ENCODE measurements at places on chromosomes 16 and 17. TPM values are rescaled to one million over a fixed set of nuclear protein-coding genes. Genes with fewer than 3 reads are reported as not detected.

- H3K27ac ChIP-seq: no peak overlapping the region
- no peaks in the 10 kb centered on the region for H3K27me3 ChIP-seq
Measured at GRCh38 chr16:25950586-25951281, 259.0 kb downstream of the HS3ST4 start.

- H3K36me3 ChIP-seq: no peaks in the 10 kb centered on the region
- no peak for DNase-seq
- H3K4me1 ChIP-seq: peaks cover 18% of the 10 kb centered on the region
- no peaks in the 10 kb centered on the region for H3K27me3 ChIP-seq
Measured at GRCh38 chr17:80717720-80718083, 173.1 kb downstream of the RPTOR start.

- DNase-seq: no peak
- no peak overlapping the region for H3K4me3 ChIP-seq
- peaks cover 14% of the 10 kb centered on the region for H3K4me1 ChIP-seq
- H3K27ac ChIP-seq: no peak overlapping the region
Measured at GRCh38 chr16:75254359-75254837, 3.0 kb upstream of the BCAR1 start.

DNA sequence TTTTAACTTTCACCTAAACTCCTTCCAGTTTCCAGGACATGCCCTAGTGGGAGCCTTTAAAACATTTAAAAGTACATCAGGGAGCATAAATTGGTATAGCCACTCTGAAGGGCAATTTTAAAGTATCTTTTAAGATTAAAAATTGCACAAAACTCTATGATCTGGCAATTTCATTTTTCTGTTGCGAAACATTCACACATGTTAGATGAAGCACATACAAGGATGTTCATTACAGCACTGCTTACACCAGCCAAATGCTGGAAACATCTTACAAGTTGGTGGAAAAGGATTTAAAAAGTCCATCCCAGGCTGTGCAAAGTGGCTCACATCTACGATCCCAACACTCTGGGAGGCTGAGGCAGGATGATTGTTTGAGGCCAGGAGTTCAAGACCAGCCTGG lies 26.4 kb upstream of the LONP2 start:
- H3K4me3 ChIP-seq: no peak overlapping the region
- no peak for DNase-seq
- no peaks in the 10 kb centered on the region for H3K4me1 ChIP-seq
- no peak overlapping the region for H3K27ac ChIP-seq

DNA sequence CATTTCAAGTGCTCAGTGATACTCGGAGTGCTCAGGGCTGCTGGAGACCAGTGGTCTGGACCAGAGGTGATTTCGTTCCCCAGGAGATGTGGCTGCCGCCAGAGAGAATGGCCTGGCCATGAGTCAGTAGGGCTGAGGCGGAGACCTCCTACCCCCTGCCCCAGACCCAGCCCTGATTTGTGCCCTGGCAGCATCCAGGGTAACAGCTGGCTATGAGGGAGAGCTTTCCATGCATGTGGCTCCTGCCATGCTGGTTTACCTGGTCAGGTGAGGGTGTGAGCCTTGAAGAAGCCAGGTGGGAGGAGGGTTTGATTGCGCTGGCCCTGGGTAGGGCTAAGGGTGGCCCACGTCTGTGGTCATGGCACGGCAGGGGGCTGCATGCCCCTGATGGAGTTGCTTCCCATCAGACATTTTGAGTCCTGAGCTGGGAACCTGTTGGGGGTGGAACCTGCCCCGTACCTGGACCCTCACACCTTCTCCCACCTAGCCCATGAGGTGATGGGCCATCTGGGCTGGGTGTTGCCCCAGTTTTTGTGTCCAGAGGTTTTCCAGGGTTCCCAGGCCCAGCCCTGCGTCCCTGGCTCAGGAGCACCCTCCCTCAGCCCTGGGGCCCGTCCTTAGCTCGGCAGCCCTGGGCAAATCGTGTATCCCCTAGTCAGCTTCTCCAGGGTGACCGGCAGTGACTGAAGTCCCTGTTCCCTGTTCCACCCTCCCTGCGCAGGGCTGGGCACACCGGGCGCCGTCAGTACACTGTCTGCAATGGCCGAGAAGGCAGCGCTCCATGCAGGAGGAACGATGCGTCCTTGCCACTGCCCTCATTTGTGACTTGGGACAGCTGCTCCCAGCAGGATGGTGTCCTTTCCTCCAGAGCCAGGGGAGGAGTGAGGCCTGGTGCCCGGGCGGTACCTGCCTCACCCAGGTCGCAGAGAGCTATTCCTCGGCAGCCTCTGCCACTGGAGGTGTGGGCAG lies 9.0 kb upstream of the CSNK1D start:
- H3K4me1 ChIP-seq: peaks cover 45% of the 10 kb centered on the region
- H3K4me3 ChIP-seq: no peak overlapping the region
- no peaks in the 10 kb centered on the region for H3K27me3 ChIP-seq

DNA sequence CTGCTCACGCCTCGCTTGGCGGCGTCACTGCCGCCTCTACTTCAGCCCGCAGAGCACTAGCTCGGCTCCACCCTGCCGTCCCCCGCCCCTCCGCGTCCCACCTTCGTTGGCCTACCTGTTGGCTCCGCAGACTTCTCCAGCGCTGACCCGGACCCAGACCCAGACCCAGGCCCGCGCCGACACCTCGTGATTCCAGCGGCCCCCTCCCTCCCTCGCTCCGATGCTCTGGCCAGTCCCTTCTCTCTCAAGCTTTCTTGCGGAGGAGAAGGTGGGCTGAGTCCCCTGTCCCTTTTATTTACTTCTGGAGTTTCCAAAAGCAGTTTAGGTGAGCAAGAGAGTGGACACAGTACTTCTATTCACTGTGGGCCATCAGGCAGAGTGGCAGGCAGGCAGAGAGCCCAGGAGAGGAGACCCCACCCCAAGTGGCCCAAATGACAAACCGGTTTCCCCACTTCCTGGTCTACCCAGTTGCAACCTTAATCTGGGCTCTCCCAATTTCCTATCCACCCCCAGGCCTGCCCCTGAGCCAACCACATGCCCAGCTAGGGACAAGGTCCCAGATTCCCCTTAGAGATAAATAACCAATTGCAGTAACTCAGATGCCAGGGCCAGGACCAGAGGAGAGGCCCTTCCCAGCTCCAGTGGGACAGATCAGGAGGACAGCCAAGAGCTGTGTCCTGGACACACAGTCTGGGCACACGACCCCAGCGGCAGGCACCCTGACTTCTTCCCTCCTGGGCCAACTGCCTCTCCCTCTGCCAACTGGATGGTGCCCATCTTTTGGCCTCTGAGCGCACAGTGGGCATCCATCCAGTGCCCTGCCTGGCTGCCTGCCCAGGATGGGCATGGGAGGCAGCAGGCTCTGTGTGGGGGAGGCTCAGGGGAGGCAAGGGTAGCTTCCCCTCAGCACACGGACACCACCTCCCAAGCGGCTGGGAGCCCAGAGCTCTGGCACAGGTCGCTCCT lies 1.2 kb upstream of the SRCIN1 start:
- H3K27me3 ChIP-seq: peaks cover 40% of the 10 kb centered on the region
- H3K27ac ChIP-seq: no peak overlapping the region
- H3K36me3 ChIP-seq: no peaks in the 10 kb centered on the region
- no peak overlapping the region for H3K4me3 ChIP-seq
- no peak for DNase-seq

DNA sequence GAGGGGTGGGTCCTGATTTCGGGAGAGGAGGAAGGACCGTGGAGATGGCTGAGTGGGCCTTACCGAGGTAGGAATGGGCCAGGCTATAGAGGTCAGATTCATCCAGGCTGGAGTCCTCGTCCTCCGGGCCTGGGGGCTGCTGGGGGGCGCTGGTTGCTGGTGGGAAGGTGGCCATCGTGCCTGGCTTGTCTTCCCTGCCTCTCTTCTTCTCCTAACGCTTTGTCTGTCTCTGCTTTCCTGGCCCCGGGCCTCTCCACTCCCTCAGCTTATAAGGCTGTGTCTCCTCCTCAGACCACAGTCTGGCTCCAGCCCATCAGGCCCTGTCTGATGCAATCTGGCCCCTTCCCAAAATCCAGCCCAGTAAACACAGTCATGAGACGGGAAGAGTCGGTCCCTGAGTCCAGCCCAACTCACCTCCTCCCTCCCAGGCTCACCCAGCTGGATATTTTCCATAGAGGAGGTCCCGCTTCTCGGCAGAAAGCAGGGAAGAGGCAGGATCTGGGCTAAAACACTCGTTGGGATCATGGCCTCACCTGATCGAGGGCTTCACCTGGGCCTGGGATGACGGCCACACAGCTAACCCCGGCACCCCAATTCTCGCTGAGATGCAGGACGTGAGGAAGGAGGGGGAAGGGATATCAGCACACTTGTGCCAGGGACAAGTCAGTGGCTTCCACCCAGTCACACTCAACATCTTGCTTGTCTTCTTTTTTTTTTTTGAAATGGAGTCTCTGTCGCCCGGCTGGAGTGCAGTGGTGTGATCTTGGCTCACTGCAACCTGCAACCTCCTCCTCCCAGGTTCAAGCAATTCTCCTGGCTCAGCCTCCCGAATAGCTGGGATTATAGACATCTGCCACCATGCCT lies at the start of gene NUPR1:
NUPR1 (minus strand) TSS at position 242 of the 864 bp plus-strand sequence; CDS start at position 175, 67 bp downstream.
- peaks cover 14% of the 10 kb centered on the region for H3K4me1 ChIP-seq
- H3K27ac ChIP-seq: no peak within 1 kb of the TSS
- no peak for DNase-seq
- H3K36me3 ChIP-seq: no peaks in the 10 kb centered on the region

DNA sequence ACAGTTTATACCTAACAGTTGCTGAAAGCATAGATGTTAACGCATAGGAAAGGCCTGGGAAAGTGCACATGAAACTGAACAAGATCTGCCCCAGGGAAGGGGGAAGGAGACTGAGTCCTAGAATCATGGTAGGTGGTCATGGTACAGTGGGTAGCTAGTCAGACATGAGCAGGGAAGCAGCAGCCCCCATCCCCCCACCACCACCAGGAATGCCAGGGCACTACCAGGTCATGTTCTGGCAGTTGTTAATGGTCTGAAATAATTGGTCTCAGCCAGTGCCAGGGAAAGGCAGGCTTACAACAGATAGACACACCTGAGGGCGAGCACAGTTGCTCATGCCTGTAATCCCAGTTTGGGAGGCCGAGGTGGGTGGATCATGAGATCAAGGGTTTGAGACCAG lies 185.2 kb downstream of the CPPED1 start:
- DNase-seq: no peak
- H3K27ac ChIP-seq: no peak overlapping the region
- H3K36me3 ChIP-seq: no peaks in the 10 kb centered on the region
- H3K27me3 ChIP-seq: no peaks in the 10 kb centered on the region

DNA sequence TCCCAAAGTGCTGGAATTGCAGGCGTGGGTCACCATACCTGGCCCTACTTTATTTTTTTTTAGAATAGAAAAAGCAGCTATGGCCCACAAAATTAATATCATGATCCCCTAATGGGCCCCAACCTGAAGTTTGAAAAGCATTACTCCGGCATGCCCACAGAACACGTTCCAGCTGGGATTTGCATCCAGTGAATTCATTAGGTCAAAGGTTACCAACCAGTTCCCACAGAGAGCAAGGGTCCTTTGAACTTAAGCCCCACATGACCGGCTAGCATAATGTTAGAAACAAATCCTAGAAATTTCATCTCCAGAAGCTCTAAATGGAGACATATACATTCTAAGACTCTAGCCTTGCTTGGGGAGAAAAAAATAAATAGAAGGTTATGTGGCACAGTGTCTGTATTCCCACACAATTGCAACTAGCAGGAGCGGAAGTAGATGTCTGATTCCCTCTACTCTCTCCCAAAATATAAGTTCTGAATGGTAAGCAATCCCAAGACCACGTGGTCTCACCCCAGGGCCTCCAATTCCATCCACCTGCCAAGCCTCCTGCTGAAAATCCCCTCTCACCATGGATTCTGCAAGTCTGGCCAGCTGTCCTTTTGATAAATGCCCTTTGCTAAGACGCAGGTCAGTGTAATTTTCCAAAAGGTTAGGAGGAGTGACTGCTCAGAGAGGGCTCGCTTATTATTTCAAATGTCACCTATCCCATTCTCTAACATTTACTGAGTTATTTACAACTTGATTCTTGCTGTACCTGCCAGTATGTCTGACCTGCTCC lies 395.8 kb downstream of the NPIPA8 start:
- DNase-seq: no peak
- no peaks in the 10 kb centered on the region for H3K4me1 ChIP-seq
- H3K27ac ChIP-seq: no peak overlapping the region
- no peak overlapping the region for H3K4me3 ChIP-seq

DNA sequence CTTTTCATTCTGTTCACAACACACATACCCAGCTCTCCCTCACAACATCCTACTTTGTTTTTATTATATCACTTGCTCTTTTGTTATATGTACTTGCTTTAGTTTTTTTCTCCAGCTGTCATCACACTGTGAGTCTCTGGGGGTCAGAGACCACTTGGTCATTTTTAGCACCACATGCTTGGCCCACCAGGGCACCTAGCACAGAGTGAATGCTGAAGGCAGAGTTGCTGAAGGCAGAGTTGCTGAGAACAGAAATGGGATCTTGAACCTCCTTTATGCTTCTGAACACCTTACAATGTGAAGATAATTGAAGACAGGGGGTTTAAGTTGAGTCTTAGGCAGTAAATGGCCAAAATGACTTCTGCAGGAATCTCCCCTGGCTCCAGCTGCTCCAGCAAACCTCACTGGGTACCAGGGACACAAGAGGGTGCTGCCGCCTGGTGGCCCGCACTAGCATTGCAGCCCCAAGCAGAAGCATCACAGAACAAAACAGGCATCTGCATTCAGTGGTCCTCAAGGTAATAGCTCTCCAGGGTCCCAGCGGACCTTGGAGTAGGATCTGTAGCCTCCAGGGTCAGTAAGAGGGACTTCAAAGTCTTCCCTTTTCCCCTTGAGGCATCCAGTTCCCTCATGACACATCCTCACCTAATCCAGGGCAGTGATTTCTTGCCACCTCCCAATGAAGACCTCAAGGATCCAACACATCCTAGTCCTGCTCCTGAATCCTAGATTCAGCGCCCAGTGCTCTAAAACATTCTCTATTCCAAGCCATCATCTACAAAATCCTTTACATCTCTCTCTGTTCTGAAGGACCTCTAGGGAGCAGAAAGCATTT lies 1972.6 kb downstream of the TP53TG3F start:
- H3K36me3 ChIP-seq: no peaks in the 10 kb centered on the region
- H3K27ac ChIP-seq: no peak overlapping the region
- no peak overlapping the region for H3K4me3 ChIP-seq
- H3K4me1 ChIP-seq: no peaks in the 10 kb centered on the region

- no peak for DNase-seq
- H3K36me3 ChIP-seq: no peaks in the 10 kb centered on the region
- no peak overlapping the region for H3K4me3 ChIP-seq
- peaks cover 48% of the 10 kb centered on the region for H3K4me1 ChIP-seq
- H3K27ac ChIP-seq: no peak overlapping the region
- H3K27me3 ChIP-seq: no peaks in the 10 kb centered on the region
Measured at GRCh38 chr17:77366558-77367245, 225.9 kb downstream of the SEC14L1 start.

Gene CDH13
- total RNA-seq: not detected

Gene WFDC1
- total RNA-seq: not detected

Gene ABCA9
- 0.05 TPM for total RNA-seq

Gene HNF1B
- total RNA-seq: not detected
